Keratinocyte (primary cell): ENCODE measurements at places on chromosomes 6 and 20. TPM values are rescaled to one million over a fixed set of nuclear protein-coding genes. Genes with fewer than 3 reads are reported as not detected.

- no peak for DNase-seq
Observed at GRCh38 chr20:46638898-46639274, 12.4 kb downstream of the SLC13A3 start.

GRCh38 chr6:14046476-14047068 is 71.0 kb upstream of the CD83 start:
- DNase-seq, result no peak

DNA sequence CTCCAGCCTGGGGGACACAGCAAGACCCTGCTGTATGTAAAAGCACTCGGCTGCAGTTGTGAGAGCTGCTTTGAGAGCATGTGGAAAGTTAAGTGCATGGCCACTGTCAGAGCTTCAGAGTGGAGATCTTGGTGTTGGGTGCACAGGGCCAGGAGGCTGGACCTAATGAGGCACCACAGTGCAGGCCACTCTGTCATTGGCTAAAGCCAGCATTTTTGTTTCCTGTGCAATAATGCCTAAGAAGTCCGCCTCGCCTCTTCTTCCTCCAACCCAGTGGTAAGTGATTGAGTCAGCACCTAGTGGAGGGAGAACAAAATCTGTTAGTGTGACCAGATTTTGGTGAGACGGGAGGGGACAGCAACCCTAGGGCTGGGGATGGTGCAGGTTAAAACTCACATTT is 60.6 kb downstream of the SSR1 start:
- DNase-seq, result no peak

DNA sequence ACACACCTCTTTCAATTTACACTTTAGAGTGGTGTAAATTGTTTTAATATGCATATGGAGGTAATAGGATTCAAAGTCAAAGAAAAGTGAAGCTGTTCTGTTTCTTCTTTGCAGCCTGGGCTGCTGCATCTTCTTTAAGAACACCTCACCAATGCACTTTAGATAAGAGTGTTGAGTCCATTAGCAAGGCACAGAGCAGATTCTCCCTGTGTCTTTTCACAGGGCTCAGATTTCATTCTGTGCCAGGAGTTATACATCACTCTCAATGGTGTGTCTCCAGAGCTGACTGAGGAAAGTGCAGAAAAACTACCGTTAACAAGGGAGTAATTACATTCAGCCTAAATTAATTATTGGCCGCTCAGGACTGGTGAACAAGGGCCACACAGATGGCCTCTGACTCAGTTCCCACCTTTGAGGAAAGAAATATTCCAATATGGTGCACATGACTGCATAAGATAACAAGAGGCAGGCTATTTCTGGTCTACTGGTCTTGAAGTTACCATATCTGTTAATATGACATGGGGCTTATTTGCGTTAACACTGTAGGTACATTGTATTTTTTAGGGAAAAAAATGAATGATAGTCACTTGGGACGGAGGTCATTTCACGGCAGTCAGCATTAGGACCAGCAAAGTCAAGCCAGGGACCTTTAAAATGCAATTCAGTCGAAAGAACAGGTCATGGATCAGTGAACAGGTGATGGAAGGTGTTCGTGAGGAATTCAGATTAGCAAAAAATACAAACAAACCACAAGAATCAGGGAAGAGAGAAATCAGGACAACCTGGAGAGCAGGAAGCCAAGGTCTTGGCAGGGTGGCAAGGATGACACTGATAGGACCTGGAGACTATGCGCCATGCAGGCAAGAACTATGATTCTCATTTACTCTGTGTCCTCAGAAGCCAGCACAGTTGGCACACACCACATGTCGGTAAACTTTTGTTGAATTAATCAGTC is 203.7 kb downstream of the TBX18 start:
- no peak for DNase-seq

DNA sequence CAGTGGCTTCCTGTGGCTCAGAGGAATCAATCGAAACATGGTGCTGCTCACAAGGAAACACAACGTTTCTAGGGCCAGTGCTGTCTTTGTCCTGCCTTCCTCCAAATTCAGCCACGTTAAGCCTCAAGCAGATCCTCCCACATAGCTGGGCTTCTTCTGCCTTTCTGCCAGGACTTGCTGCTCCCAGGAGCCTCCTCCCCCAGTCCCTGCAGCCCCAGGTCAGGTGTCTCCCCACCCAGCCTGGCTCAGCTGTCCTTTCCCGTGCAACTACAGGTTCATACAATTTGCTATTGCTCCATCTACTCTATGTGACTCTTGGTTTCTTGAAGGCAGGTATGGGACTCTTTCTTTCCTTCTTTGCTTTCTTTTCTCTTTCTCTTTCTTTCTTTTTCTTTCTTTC is 215.3 kb upstream of the RNF24 start:
- no peak for DNase-seq

- no peak for DNase-seq
Observed at GRCh38 chr6:147906361-147906760, 397.9 kb downstream of the SAMD5 start.

- no peak for DNase-seq
Observed at GRCh38 chr20:18728165-18728869, 85.3 kb upstream of the SCP2D1 start.

ADGB gene
- not detected in 3 replicates for polyA plus RNA-seq

- DNase-seq, result no peak
Observed at GRCh38 chr6:67717281-67717680, 917.8 kb upstream of the ADGRB3 start.

GRCh38 chr6:112984899-112985298 is 637.8 kb downstream of the RFPL4B start:
- no peak for DNase-seq

GRCh38 chr6:33728438-33728837 is 16.9 kb upstream of the UQCC2 start:
- no peak for DNase-seq

DNA sequence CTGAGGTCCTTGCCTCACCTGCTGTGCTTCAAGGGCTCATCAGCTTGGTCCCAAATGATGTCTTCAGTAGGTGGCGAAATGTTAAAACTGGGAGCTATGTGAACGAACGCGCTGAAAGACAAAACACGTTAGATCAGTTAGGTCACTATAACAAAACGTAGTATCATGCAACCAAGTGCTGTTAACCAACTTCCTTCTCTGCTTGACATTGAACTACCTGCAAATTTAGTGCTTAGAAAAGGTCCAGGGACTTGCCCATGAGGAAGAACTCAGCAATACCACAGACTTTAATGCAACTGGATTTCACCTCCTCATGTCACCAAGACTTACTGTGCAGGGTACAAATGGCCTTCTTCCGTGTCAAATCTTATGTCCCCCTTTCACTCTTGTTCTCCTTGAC is 24.8 kb downstream of the BACH2 start:
- no peak for DNase-seq

MARCKS gene
- 33.2 to 50.8 TPM (median 38.3 TPM) in 3 replicates for polyA plus RNA-seq

OR12D3 gene
- polyA plus RNA-seq, result not detected in 3 replicates

UST gene
- polyA plus RNA-seq, result 5.0 to 6.1 TPM (median 6.0 TPM) in 3 replicates

DNA sequence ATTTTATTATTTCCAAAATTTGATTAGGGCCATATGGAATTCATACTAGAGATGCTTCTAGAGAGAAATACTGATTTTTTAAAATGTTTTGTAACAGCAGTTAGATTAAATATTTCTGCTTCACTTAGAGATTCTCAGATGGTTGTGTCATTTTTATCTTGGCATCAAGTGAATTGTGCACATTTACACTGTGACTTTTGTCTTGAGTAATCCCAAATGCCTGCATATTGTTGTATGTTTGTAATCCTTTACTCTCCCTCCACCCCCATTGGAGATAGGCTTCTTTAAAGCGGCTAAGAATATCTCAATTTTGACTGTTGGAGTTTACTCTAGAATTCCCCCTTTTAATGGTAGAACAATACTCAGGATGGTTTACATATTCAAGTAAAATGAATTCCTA is 19.0 kb downstream of the STX16 start:
- DNase-seq, result no peak
